ENCODE measurements at places on chromosomes 4 and X.

GRCh38 chrX:86066998-86067397, 19.6 kb upstream of the CHM start:
- DNase-seq, result no peak

GRCh38 chrX:50183891-50184290, 16.9 kb downstream of the AKAP4 start:
- no peak for DNase-seq

DNA sequence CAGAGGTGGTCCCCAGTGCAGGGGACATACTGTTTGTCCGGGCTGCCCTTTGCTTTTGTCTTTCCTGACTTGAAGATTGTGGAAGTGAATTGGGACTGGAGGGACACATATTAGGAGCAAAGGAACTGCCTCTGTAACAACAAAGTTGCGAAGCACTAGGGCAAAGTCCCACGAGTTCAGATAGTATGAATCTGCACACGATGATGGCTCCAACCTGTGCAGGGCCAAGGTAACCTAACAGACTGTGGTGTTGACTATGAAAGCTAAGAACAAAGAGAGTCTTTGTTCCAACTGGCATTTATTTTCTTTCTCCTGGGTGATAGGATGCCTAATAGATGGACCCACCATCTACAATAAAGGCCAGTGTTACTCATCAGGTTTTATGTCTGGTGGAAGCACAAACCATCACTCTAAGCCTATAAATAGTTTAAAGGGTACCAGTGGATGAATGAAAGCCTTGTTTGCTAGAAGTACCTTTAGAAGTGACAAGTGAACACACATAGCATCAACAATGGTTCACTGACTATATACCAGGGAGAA, 71.8 kb downstream of the TMA16 start:
- no peak for DNase-seq

- DNase-seq, result no peak
Measured at GRCh38 chr4:111028795-111029194, 405.9 kb upstream of the PITX2 start.

GRCh38 chr4:82050796-82051195, 323.0 kb downstream of the HNRNPD start:
- no peak for DNase-seq

- no peak for DNase-seq
Measured at GRCh38 chr4:38610966-38611431, 53.0 kb upstream of the KLF3 start.

All from neuronal stem cell (in vitro differentiated cells).